ENCODE measurements at places on chromosomes 5 and 9. TPM values are rescaled to one million over a fixed set of nuclear protein-coding genes. Genes with fewer than 3 reads are reported as not detected.

LCN1 gene
- not detected for total RNA-seq

SLC2A8 gene
- total RNA-seq: 7.2 TPM

PCDHGA8 gene
- total RNA-seq: not detected

- peaks cover 9% of the 10 kb centered on the region for H3K4me1 ChIP-seq
- no peak overlapping the region for H3K27ac ChIP-seq
- H3K27me3 ChIP-seq: no peaks in the 10 kb centered on the region
- no peak overlapping the region for H3K4me3 ChIP-seq
- no peaks in the 10 kb centered on the region for H3K36me3 ChIP-seq
These were observed 58.4 kb downstream of the ARL15 start for GRCh38 chr5:54251981-54252380.

EQTN gene
- not detected for total RNA-seq

DNA sequence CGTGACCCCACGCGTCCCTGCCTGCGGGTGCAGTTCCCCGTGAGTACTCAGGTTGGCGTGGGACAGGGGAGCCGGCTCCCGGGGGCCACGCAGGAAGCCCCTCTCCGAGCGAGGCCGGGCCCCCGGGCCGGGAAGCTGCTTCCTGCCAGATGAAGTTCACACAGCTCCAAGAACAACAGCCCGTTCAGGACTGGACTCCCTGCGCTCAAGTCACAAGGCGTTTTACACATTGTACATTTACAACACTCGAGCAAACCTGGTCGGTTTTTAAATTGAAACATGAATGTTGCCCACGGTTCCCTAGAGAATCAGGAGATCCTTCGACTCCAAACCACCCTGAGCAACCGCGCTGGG, 22.4 kb downstream of the SLC9A3 start:
- peaks cover 5% of the 10 kb centered on the region for H3K4me1 ChIP-seq
- H3K27me3 ChIP-seq: peaks cover 9% of the 10 kb centered on the region
- no peak for DNase-seq
- no peak overlapping the region for H3K4me3 ChIP-seq

Measured in activated CD8-positive, alpha-beta T cell treated with anti-CD3 and anti-CD28 coated beads, Interleukin-2, amount 10 ng/mL, durations not matched to agents 7 days and 5 days (primary cell).